T-helper 17 cell (primary cell): ENCODE measurements at places on chromosomes 2 and 18. TPM values are rescaled to one million over a fixed set of nuclear protein-coding genes. Genes with fewer than 3 reads are reported as not detected.

GRCh38 chr2:66431846-66432587 lies 2.9 kb upstream of the MEIS1 start:
- DNase-seq, result no peak
- H3K27me3 ChIP-seq, result peaks cover 63% of the 10 kb centered on the region
- H3K27ac ChIP-seq, result no peak overlapping the region
- peaks cover 5% of the 10 kb centered on the region for H3K36me3 ChIP-seq
- no peak overlapping the region for H3K4me3 ChIP-seq

GRCh38 chr2:217387776-217388387 lies 528.0 kb upstream of the TNP1 start:
- no peaks in the 10 kb centered on the region for H3K36me3 ChIP-seq
- H3K4me1 ChIP-seq, result no peaks in the 10 kb centered on the region
- no peak overlapping the region for H3K27ac ChIP-seq
- H3K27me3 ChIP-seq, result no peaks in the 10 kb centered on the region

- no peaks in the 10 kb centered on the region for H3K4me1 ChIP-seq
- DNase-seq, result no peak
- H3K36me3 ChIP-seq, result no peaks in the 10 kb centered on the region
- no peak overlapping the region for H3K4me3 ChIP-seq
These were observed 201.9 kb upstream of the SPRED2 start for GRCh38 chr2:65634304-65634703.

DNA sequence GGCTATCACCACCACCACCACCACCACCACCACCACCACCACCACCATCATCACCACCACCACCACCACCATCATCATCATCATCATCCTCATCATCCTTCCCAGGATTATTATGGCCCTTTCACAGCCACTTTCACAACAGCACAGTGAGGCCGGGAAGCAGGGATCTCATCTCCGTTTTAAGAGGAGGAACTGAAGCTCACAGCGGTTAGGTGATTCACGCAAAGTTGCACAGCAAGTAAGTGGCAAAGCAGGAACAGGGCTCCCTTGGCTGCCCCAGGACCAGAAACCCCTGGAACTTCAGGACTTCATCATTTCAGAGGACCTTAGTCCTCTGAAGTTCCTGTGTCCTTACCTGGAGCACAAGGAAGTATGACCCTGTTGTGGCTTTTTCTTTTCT lies 26.8 kb downstream of the MRPL35 start:
- H3K27ac ChIP-seq, result peak overlapping the region; percentile 81
- H3K4me1 ChIP-seq, result peaks cover 13% of the 10 kb centered on the region
- H3K4me3 ChIP-seq, result peak overlapping the region; percentile 28
- no peaks in the 10 kb centered on the region for H3K27me3 ChIP-seq

DNA sequence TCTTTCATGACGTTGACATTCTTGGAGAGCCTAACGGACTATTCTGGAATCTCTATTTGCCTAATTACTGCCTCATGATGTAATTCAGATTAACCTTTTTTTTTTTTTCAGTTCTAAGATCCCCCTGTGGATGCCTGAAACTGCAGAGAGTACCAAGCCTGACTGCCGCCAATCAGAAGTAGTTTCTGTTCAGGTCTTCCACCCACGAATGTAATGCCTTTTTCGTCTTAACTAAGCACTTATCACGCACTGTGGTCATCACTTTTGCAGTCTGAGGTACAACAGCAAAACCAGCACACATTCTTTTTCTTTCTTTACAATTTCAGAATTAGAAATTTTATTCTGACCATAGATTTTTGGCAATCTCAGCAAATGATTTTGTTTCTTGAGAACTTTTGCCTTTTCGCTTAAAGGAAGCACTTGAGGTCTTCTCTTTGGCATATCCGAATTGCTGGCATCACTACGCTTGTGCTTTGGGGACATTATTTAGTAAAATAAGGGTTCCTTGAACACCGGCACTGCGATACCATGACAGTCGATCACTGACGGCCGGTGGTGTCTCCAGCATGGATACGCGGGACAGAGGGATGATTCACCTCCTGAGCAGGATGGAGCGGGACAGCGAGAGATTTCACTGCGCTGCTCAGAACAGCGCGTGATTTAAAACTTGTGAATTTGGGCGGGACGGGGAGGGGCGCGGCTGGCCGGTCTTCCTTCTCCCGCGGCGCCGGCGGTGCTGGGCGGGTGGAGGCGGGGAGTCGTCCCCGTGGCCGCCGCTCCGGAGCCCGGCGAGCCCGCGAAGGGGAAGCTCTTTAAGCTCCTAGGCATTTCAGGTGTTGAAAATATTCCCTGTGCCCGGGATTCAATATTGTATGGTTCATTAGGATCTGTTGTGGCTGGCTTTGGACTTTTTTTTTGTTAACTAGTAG lies 32.0 kb upstream of the GPR55 start:
- H3K4me3 ChIP-seq, result peak overlapping the region; percentile 89
- H3K36me3 ChIP-seq, result no peaks in the 10 kb centered on the region
- peaks cover 64% of the 10 kb centered on the region for H3K27me3 ChIP-seq
- H3K27ac ChIP-seq, result peak overlapping the region; percentile 87
- DNase-seq, result no peak

GRCh38 chr2:147463881-147464520 lies 380.8 kb upstream of the ACVR2A start:
- no peak overlapping the region for H3K27ac ChIP-seq
- no peak overlapping the region for H3K4me3 ChIP-seq
- no peaks in the 10 kb centered on the region for H3K27me3 ChIP-seq
- DNase-seq, result no peak
- peaks cover 4% of the 10 kb centered on the region for H3K36me3 ChIP-seq
- no peaks in the 10 kb centered on the region for H3K4me1 ChIP-seq

The CHRNG gene
- total RNA-seq, result not detected

DNA sequence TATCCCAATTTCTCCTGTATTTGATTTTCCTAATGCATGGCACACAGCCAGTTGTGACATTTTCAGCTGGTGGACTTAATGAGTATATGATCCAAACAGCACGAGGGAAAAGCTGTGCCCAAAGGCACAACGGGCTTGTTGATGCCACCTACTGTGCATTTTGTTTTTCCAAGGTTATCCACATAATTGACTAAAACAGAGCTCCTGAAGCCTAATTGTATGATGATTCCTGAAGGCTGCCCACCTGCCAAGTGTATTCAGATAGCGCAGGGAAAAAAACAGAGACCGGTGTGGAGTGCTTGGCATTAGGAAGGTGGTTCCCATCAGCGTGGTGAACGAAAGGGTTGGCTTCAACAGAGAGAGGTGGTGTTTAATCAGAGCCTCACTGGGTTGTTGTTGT lies 14.9 kb downstream of the RBMS1 start:
- no peaks in the 10 kb centered on the region for H3K27me3 ChIP-seq
- peak overlapping the region; percentile 72 for H3K27ac ChIP-seq
- no peak overlapping the region for H3K4me3 ChIP-seq
- DNase-seq, result no peak
- H3K36me3 ChIP-seq, result no peaks in the 10 kb centered on the region
- peaks cover 41% of the 10 kb centered on the region for H3K4me1 ChIP-seq

GRCh38 chr2:200360364-200360763 lies 53.9 kb downstream of the SPATS2L start:
- no peak overlapping the region for H3K4me3 ChIP-seq
- peaks cover 14% of the 10 kb centered on the region for H3K27me3 ChIP-seq
- DNase-seq, result no peak
- no peaks in the 10 kb centered on the region for H3K4me1 ChIP-seq
- no peaks in the 10 kb centered on the region for H3K36me3 ChIP-seq

The REG1B gene
- not detected for total RNA-seq

DNA sequence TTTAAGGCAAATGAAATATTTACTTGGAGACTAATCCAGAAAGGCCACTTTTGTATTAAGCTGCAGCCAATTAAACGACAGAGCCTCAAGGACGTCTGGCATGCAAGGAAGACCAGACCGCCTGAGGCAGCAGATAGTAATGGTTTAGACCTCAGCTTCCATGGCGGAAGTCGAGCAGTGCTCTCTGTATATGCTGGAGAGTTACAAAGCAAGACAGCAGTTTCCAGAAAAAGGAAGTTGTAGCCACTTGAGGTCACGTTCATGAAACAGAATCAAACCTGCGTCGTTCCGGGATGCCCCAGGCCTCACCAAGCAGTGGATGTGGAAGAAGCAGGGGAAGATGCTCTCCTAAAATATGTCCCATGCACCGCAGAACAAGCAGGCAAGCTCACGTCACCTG lies 142.0 kb downstream of the PTGR3 start:
- H3K27me3 ChIP-seq, result no peaks in the 10 kb centered on the region
- H3K4me1 ChIP-seq, result peaks cover 22% of the 10 kb centered on the region
- no peak overlapping the region for H3K4me3 ChIP-seq
- H3K36me3 ChIP-seq, result peaks cover 2% of the 10 kb centered on the region
- H3K27ac ChIP-seq, result peak overlapping the region; percentile 99
- DNase-seq, result no peak

DNA sequence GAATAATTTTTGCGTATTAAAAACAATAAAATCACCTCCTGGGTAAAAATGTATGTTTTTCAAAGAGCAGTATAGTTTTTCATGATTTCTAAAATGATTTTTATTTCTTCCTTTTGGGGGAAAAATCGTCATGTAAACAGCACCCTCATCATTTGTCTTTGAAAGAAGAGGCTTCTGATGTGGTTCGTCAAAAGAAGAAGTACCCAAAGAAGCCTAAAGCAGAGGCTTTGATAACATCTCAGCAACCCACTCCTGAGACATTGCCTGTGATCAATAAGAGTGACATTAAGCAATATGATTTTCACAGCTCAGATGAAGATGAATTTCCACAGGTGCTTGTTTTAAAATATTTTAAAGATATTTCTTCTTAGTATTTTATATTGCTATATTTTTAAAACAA lies 110.2 kb upstream of the KIF5C start:
- no peak overlapping the region for H3K27ac ChIP-seq
- peaks cover 19% of the 10 kb centered on the region for H3K4me1 ChIP-seq
- no peaks in the 10 kb centered on the region for H3K27me3 ChIP-seq
- DNase-seq, result no peak
- no peak overlapping the region for H3K4me3 ChIP-seq
- H3K36me3 ChIP-seq, result peaks cover 8% of the 10 kb centered on the region

DNA sequence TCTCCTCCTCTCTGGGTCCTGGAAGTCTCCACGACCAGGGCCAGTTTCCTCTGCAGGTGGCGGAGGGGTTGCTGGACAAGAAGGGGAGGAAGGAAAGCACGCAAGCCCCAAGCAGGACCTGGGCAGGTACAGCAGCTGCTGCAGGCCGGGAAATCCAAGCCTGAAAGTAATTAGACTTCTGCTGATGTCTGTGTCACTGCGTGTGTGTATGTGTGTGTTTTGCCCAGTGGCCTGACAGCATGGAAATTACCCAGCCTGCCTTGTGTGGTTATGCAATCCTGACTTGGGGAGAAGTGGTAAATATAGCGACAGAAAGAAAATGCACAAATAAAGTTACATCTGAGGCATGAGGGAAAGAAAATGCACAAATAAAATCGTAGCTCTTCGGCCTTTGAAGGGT lies 121.8 kb upstream of the ZBTB14 start:
- H3K4me3 ChIP-seq, result no peak overlapping the region
- no peak overlapping the region for H3K27ac ChIP-seq
- no peaks in the 10 kb centered on the region for H3K4me1 ChIP-seq
- DNase-seq, result no peak
- H3K36me3 ChIP-seq, result no peaks in the 10 kb centered on the region
- H3K27me3 ChIP-seq, result peaks cover 51% of the 10 kb centered on the region

- H3K27ac ChIP-seq, result no peak overlapping the region
- peaks cover 5% of the 10 kb centered on the region for H3K36me3 ChIP-seq
- no peaks in the 10 kb centered on the region for H3K4me1 ChIP-seq
- no peaks in the 10 kb centered on the region for H3K27me3 ChIP-seq
- no peak overlapping the region for H3K4me3 ChIP-seq
These were observed 54.2 kb upstream of the FRZB start for GRCh38 chr2:182920631-182921056.

The ALPI gene
- total RNA-seq, result not detected

The MYO7B gene
- 0.23 TPM for total RNA-seq

GRCh38 chr2:44997963-44998362 lies 11.3 kb downstream of the SIX2 start:
- H3K4me1 ChIP-seq, result peaks cover 5% of the 10 kb centered on the region
- peaks cover 90% of the 10 kb centered on the region for H3K27me3 ChIP-seq
- H3K4me3 ChIP-seq, result no peak overlapping the region
- H3K36me3 ChIP-seq, result peaks cover 1% of the 10 kb centered on the region
- no peak for DNase-seq

GRCh38 chr18:57586251-57587049 lies at the start of gene FECH:
FECH (minus strand) TSS chr18:57586702; CDS start chr18:57586620, 82 bp downstream.
- no peaks in the 10 kb centered on the region for H3K27me3 ChIP-seq
- DNase-seq, result peak; percentile 65
- peaks cover 17% of the 10 kb centered on the region for H3K4me1 ChIP-seq

The BOLL gene
- not detected for total RNA-seq

DNA sequence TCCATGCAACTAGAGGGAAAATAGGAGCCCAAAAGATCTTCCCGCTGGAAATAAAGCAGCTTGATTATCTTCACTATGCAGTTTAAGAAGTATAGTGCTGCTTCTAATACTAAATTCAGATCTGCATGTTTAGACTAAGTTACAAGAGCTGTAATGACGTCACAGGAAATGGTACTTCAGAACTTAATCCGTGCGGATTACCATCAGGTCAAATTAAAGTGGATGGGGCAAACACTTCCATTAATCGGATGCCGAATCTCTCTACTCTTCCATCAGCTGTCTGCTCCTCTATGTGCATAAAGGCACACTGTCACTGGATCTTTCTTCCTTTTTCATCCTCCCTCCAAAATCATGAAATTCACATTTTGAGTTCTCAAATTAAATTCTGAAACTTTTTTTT lies 52.6 kb downstream of the TRAPPC12 start:
- DNase-seq, result no peak
- peaks cover 5% of the 10 kb centered on the region for H3K36me3 ChIP-seq
- no peak overlapping the region for H3K4me3 ChIP-seq
- H3K4me1 ChIP-seq, result peaks cover 3% of the 10 kb centered on the region
- H3K27me3 ChIP-seq, result no peaks in the 10 kb centered on the region
- H3K27ac ChIP-seq, result no peak overlapping the region

DNA sequence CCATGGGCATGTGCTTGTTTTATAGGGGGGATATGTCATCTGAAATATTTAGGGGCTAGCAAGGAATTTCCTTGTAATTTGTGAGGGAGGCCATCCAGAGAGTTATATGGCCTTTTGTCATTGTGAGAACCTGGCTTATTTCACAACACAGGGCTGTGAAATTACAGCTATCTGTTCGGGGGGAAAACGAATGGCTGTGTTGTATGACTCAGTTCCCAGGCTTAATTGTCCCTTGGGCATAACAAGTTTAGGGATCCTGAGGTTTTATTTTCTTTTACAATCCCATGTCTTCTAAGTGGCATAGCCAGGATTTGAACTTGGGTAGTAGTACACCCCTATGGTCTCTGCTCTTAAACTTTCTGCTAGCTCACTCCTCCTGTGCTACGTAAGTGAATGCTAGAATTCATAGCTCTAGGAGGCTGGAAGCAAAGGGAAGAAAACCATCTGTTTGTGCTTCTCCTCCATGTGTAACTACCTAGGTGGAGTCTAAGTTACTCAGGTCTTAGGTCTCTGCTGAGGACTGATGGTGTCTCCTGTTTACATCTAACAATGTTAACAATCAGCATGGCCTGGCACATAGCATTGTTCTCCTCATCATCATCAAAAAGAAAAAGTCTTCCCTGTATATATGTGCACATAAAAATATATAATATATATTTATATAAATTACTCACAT lies 53.8 kb downstream of the SKA1 start:
- peaks cover 2% of the 10 kb centered on the region for H3K36me3 ChIP-seq
- DNase-seq, result no peak
- peaks cover 31% of the 10 kb centered on the region for H3K27me3 ChIP-seq
- H3K4me1 ChIP-seq, result no peaks in the 10 kb centered on the region
